ENCODE measurements at places on chromosomes 3 and 15.

GRCh38 chr15:49492830-49493229, 69.8 kb downstream of the FGF7 start:
- DNase-seq, result no peak

- no peak for DNase-seq
Measured at GRCh38 chr3:117660941-117661817, 951.6 kb downstream of the TUSC7 start.

GRCh38 chr15:72982714-72983113, 69.5 kb upstream of the NEO1 start:
- DNase-seq, result no peak

DNA sequence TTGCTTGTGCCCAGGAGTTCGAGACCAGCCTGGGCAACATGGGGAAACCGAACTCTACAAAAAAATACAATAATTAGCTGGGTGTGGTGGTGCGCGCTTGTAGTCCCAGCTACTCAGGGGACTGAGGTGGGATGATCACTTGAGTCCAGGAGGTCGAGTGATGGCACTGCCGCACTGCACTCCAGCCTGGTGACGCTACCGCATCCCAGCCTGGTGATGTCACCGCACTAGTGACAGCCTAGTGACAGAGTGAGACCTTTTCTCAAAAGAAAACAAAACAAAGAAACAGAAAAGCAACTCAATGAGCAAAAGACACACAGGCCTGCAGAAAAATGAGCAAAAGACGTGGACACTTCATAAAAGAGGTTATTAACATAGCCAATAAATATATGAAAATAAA, 19.9 kb upstream of the SYNM start:
- DNase-seq, result no peak

GRCh38 chr3:152444029-152444641, 175.4 kb downstream of the MBNL1 start:
- no peak for DNase-seq

- no peak for DNase-seq
Measured at GRCh38 chr3:43215663-43216275, 70.6 kb upstream of the SNRK start.

- no peak for DNase-seq
Measured at GRCh38 chr3:133934073-133934970, 38.6 kb upstream of the RAB6B start.

DNA sequence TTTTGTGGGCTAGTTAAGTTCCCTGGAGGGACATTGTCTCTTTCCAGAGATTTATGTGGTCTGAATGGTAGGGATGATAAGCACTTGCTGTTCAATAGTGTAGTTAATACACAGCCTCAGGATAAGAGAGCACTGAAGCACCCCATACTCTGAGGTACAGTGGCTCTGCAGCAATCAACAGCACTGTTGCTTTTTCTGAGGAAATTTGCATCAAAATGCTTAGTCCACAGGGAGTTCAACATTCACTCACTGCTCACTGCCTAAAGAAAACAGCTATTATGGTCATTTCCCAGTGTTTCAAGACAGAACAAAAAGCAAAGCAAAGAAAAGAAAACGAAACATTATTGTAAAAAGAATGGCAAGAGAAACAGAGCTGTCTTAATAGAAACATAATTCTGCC, 441.9 kb downstream of the PLOD2 start:
- DNase-seq, result no peak

GRCh38 chr3:100653604-100654294, 44.3 kb downstream of the ADGRG7 start:
- DNase-seq, result no peak

DNA sequence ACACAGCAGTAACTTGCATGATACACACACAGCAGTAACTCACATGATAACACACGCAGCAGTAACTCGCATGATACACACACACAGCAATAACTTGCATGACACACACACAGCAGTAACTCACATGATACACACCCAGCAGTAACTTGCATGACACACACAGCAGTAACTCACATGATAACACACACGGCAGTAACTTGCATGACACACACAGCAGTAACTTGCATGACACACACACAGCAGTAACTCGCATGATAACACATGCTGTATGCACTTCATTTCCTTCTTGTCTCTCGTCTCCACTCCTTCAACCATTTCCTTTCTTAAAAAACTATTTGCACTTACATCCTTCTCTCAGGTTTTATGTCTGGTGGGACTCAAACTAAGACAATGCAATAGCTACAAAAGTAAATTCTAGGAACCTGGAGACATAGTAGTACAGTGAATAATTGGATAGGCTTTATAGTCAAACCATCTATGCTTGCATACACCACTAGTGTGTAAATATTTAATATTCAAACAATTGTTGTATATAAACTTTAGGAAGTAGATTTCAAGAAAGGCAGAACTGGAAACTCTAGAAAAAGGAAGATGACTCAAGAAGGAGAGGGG, 130.8 kb downstream of the UACA start:
- no peak for DNase-seq

GRCh38 chr3:124923833-124924232, 10.7 kb downstream of the MUC13 start:
- DNase-seq, result no peak

- DNase-seq, result no peak
Measured at GRCh38 chr3:160935413-160936095, 169.6 kb downstream of the B3GALNT1 start.

DNA sequence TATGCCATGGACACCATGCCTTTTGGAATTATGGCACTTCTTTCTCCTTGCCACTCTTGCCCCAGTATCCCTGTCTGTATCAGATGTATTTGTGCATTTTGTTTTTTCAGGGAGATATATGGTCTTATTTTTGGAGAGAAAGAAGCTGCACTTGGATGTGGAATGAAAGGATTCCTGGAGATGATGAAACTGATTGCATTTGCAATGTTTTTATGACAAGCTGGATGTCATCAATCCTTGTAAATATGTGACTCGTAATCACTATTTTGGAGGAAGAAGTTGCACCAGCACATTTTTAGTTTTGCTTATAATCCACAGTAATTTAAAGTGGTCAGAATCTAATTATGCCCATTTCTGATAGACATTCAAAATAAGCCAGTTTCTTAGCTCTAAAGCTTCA, 165.0 kb downstream of the NR1D2 start:
- no peak for DNase-seq

DNA sequence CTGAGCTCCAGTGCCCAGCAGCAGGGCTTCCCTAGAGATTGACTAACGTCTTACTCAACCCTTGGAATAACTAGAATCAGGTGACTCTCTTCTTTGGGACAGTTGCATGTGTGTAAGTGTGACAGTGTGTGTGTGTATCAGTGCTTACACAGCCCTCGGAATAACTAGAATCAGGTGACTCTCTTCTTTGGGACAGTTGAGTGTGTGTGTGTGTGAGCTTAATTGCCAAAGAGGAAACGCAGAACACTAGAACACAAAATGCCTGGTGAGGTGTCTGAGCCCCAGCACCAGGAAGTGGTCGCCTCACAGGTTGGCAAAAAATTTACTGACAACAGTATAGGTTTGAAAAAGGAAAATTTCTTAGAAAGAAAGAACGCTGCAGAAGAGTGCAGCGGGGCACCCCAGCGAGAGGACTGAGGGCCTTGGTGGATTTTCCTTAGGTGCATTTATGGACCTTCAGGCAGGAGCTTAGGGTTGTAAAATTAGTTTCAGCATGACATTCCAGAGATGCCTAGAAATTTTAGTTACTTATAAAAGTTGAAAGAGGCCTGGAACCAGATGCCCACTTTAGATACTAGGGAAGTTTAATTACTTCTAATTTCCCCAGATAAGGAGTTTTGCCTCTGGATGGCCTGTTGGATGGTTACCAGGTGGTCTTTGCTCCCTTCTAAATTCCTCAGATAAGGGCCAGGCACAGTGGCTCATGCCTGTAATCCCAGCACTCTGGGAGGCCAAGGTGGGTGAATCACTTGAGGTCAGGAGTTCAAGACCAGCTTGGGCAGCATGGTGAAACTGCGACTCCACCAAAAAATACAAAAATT, 3.7 kb upstream of the WDR82 start:
- DNase-seq, result no peak

- no peak for DNase-seq
Measured at GRCh38 chr3:100700708-100701107, 8.6 kb upstream of the TFG start.

DNA sequence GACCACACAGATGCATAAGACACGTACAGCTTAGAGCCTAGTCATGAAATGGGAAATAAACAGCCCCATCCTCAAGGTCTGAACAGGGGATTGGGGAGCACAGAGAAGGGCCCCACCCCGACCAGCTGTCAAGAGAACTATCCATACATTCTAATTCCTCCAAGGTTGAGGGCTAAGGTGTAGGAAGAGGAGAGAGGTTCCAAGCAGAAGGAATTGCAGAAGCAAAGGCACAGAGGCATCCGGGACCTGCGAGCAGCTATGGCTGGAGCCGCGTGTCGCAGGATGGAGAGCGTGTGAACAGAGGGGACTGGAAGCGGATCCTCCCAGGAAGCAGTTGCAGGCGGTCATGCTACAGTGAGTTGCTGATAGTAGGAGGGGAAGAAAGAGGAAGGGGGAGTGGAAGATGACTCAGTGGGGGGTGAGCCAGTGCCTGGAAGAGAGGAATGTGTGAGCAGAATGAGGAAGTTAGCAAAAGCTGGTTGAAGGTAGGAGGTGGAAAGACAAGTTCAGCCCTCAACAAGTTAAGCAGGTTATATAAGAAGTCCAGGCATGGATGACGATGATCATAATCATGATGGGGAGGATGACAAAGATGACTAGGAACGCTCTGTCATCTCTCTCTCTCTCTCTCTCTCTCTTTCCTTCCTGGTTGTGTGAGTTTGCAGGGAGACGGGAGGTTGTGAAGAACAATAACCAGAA, 89.7 kb downstream of the LIPC start:
- DNase-seq, result no peak

GRCh38 chr15:52262364-52262763, 33.2 kb downstream of the MYO5C start:
- DNase-seq, result no peak

DNA sequence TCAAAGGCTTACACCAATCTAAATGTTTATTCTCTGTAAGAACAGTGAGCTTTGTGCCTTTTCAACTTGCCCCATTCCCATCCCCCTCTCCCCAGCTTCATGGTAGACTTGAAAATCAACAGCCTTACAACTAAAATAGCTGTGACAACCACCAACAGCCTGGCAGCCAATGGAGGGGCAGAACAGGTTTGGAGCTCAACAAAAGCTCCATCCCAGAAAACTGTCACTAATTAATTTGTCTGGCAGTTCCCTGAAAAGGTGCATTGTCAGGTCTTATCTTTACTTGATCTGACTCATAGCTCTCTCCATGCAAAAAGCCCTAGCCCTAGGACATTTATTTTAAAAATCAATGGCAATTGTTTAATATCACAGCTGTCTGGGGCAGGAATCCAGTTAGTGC, 22.6 kb downstream of the MTHFS start:
- no peak for DNase-seq

DNA sequence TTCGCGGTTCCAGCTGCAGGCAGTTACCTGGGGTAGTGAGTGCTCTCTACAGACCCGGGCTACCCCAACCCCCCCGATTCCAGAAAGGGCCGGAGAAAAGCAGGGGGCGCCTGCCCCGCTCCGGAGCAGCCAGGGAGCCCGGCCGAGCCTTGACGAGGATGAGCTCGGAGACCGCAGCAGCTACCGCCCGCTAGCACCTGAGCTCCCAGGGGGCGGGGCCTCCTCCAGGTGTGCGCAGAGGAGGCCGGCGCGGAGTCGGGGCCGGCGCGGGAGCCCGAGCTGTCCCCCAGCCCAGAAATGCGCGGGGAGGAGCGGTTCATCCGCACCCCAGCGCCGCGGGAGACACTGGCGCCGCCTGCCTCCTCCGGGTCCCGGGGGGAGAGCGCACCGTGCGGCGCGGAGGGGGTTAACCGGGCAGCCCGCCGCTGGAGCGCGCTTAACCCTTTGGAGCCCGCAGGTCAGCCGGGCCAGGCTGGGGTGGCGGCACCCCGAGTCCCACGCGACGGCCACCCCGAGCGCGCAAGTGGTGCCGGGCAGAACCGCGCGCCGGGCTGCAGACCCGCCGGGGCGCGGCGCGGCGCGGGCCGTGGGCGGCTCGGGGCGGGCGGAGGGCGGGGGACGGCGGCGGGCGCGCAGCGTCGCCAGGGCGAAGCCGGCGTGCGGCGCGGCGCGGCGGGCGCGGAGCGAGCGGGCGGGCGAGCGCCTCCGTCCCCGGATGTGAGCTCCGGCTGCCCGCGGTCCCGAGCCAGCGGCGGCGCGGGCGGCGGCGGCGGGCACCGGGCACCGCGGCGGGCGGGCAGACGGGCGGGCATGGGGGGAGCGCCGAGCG, at the start of gene CACNA1D:
Gene CACNA1D (plus strand): TSS at position 649 of the 829 bp plus-strand sequence. CDS start 556 bp downstream, outside the sequence.
- no peak for DNase-seq

DNA sequence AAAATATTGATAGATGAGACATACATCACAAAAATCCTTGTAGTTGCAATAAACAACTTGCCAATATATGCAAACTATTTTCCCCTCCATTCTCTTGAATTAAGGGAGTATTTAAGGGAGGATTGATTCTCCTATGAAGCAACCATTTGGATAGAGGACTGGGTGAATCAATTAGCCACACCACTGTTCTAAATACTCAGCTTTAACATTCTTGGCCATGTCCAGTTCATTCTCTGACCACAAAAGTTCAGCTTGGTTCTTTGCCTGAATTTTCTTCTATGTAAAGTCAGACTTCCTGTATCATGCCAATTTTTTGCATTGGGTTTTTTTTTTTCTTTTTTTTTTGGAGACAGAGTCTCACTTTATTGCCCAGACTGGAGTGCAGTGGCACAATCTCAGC, 15.8 kb upstream of the SEC11A start:
- DNase-seq, result no peak

- DNase-seq, result no peak
Measured at GRCh38 chr15:93860701-93861100, 370.7 kb upstream of the MCTP2 start.

GRCh38 chr3:15903164-15903563, 105.4 kb upstream of the ANKRD28 start:
- no peak for DNase-seq

Data from stimulated activated CD4-positive, alpha-beta T cell treated with anti-CD3 and anti-CD28 coated beads, Interleukin-1b, Interleukin-23, amount 100 ng/mL, for 1 hour (primary cell).